ENCODE measurements at places on chromosomes 4 and X. TPM values are rescaled to one million over a fixed set of nuclear protein-coding genes. Genes with fewer than 3 reads are reported as not detected.

PF4V1 gene
- total RNA-seq, result not detected

GRCh38 chrX:53476371-53476770 is 42.2 kb upstream of the HSD17B10 start:
- no peaks in the 10 kb centered on the region for H3K27me3 ChIP-seq
- H3K4me1 ChIP-seq, result no peaks in the 10 kb centered on the region
- H3K36me3 ChIP-seq, result no peaks in the 10 kb centered on the region

GRCh38 chr4:56465599-56466295 is 1.7 kb upstream of the SRP72 start:
- peak overlapping the region; percentile 99 for H3K27ac ChIP-seq
- H3K4me1 ChIP-seq, result peaks cover 20% of the 10 kb centered on the region
- DNase-seq, result peak; percentile 7
- peaks cover 2% of the 10 kb centered on the region for H3K36me3 ChIP-seq

GPR173 gene
- 0.26 TPM for total RNA-seq

SPARCL1 gene
- total RNA-seq, result 0.18 TPM

ZNF182 gene
- total RNA-seq, result 3.9 TPM

DNA sequence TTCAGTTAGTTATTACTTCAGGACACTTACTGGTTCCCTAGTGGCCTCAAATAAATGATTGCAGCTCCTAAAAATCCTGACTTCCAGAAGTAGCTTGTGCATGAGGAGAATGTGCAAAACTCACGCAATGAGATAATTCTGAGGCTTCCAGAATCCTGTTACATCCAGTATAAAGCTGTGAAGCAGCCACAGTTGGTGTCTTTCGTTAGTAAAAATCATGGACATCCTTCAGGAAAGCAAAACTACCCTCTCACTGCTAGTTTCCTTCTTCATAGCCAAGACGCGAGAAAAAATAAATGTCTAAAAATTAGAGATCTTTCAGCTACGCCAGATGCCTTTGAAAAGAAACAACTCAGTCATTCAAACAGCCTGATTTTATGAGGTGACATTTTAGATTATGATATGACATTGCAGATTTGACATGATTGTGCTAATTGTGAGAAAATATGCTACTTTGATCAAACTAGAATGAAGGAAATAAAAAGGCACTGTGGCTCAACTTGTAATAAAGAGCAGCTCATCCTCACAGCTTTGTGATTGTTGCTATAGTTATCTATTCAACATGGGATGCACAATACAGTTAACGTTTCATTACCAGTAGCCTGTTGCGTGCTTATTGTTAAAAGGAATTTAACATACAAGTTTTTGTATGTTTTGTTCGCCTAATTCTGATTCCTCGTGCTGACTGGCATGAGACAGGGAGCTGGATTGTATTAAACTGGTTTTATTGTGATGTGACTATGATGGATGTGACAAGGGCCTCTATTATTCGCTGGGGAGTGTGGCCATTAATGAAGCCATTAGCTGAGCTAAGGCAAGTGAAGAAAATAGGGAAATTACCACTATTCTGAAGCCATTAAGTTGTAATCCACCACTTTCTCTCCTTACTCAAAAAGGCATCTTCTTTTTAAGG is 40.5 kb downstream of the AFF2 start:
- H3K4me1 ChIP-seq, result peaks cover 7% of the 10 kb centered on the region
- no peak overlapping the region for H3K27ac ChIP-seq
- DNase-seq, result no peak
- H3K27me3 ChIP-seq, result no peaks in the 10 kb centered on the region
- H3K36me3 ChIP-seq, result no peaks in the 10 kb centered on the region
- no peak overlapping the region for H3K4me3 ChIP-seq

- no peaks in the 10 kb centered on the region for H3K27me3 ChIP-seq
- DNase-seq, result no peak
- peaks cover 11% of the 10 kb centered on the region for H3K4me1 ChIP-seq
- H3K4me3 ChIP-seq, result no peak overlapping the region
- H3K36me3 ChIP-seq, result no peaks in the 10 kb centered on the region
- H3K27ac ChIP-seq, result no peak overlapping the region
Measured at GRCh38 chr4:122602277-122603142, 18.4 kb downstream of the IL21 start.

- H3K27ac ChIP-seq, result no peak overlapping the region
- no peaks in the 10 kb centered on the region for H3K27me3 ChIP-seq
- no peak for DNase-seq
Measured at GRCh38 chrX:66672106-66672505, 33.2 kb upstream of the EDA2R start.

GRCh38 chrX:113634565-113634964 is 793.9 kb upstream of the AMOT start:
- no peak for DNase-seq
- H3K27ac ChIP-seq, result no peak overlapping the region
- H3K27me3 ChIP-seq, result no peaks in the 10 kb centered on the region
- no peaks in the 10 kb centered on the region for H3K4me1 ChIP-seq
- no peaks in the 10 kb centered on the region for H3K36me3 ChIP-seq

XPNPEP2 gene
- total RNA-seq, result 0.32 TPM

HSD17B13 gene
- total RNA-seq, result 0.14 TPM

- DNase-seq, result no peak
- H3K4me3 ChIP-seq, result no peak overlapping the region
- no peaks in the 10 kb centered on the region for H3K27me3 ChIP-seq
- H3K4me1 ChIP-seq, result no peaks in the 10 kb centered on the region
- H3K27ac ChIP-seq, result no peak overlapping the region
- no peaks in the 10 kb centered on the region for H3K36me3 ChIP-seq
Measured at GRCh38 chr4:73852771-73853170, 325 bp upstream of the PF4V1 start.

GRCh38 chr4:59127743-59128142 is 2017.6 kb upstream of the IGFBP7 start:
- H3K4me1 ChIP-seq, result no peaks in the 10 kb centered on the region
- no peak for DNase-seq
- H3K36me3 ChIP-seq, result no peaks in the 10 kb centered on the region
- no peak overlapping the region for H3K4me3 ChIP-seq
- H3K27ac ChIP-seq, result no peak overlapping the region

DNA sequence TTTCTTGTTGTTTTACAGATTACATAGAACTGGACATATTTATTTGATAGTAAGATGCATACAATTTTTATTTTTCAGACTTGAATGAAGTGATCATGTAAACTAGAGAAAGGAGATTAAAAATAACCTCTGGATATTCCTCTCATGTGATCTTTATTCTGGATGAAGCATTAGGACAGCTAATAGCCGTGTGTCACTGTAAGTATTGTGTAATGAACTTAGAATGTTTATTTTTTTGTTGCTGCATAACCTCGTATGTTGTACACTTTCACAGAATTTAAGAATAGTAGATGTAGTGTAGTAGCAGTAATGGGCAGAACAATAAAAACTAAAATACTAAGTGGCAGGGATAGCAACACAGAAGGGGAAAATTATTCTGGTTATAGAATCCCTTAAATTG is 2094.5 kb upstream of the TENM3 start:
- H3K27me3 ChIP-seq, result no peaks in the 10 kb centered on the region
- no peaks in the 10 kb centered on the region for H3K36me3 ChIP-seq
- no peaks in the 10 kb centered on the region for H3K4me1 ChIP-seq
- H3K4me3 ChIP-seq, result no peak overlapping the region
- no peak overlapping the region for H3K27ac ChIP-seq

HTN1 gene
- total RNA-seq, result not detected

DNA sequence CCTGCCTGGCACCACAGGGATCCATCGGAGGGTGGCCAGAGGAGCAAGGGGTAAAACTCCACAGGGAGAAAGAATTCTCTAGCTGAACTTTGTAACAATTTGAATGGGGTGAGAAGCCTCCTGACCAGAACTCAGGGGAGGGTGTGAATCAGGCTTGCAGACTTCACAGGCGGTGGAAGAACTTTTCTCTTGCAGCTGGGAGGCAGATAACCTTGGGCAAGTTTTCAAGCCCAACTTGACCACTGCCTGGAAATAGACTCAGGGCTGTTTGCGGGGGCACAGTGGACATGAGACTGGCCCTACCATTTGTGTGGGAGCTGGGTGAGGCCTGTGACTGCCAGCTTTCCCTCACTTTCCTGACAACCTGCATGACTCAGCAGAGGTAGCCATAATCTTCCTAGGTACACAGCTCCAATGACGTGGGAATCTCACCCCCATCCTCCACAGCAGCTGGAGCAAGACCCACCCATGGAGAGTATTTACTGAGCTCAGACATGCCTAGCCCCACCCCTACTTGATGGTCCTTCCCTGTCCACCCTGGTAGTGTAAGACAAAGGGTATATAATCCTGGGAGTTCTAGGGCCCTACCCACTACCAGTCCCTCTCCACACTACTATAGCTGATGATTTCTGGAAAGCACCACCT is 210.0 kb upstream of the AGTR2 start:
- no peak overlapping the region for H3K4me3 ChIP-seq
- H3K36me3 ChIP-seq, result no peaks in the 10 kb centered on the region
- no peaks in the 10 kb centered on the region for H3K27me3 ChIP-seq
- no peak for DNase-seq

GRCh38 chr4:117093571-117093970 is 8.2 kb upstream of the TRAM1L1 start:
- DNase-seq, result no peak
- H3K4me1 ChIP-seq, result no peaks in the 10 kb centered on the region
- no peaks in the 10 kb centered on the region for H3K27me3 ChIP-seq
- H3K36me3 ChIP-seq, result no peaks in the 10 kb centered on the region
- no peak overlapping the region for H3K4me3 ChIP-seq

F8A2 gene
- not detected for total RNA-seq

PABPC1L2A gene
- total RNA-seq, result not detected

DNA sequence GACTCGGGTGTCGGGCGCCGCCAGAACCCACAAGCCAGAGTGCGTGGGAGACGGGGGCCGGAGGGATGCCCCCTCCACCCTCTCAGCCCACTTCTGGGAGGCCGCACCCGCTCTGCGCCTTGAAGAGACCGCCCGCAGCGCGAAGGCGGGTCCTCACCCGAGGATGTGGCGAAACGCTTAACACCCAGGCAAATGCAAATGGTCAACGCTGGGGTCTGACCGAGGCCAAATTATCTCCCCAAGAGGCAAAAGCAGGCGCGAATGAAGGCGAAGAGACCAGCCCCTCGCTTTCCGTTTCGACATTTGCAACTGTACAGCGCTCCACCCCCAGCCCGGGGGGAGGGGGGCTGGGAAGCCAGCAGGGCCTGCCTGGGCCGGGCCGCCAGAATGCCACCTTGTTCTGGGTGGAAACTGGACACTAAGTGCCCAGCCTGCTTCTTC is 137.7 kb upstream of the ZIC3 start:
- no peak for DNase-seq
- no peak overlapping the region for H3K4me3 ChIP-seq

ZBTB49 gene
- total RNA-seq, result 3.5 TPM

- no peaks in the 10 kb centered on the region for H3K36me3 ChIP-seq
- H3K4me3 ChIP-seq, result no peak overlapping the region
Measured at GRCh38 chr4:139603576-139604410, 47.8 kb upstream of the SETD7 start.

F11 gene
- not detected for total RNA-seq

DNA sequence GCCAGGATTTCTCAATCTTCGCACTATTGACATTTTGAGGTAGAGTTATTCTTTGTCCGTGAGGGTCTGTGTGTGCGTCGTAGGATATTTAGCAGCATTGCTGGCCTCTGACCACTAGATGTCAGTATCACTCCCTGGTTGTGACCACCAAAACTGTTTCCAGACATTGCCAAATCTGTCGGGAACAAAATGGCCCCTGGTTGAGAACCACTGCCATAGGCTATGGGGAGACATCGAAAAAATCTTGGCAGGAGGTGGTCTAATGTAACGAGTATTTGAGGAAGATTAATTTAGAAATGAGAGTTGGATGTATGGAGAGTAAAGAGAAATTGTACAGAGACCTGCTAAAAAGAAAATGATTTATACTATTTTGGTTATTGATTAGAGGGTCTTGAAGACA is 108.4 kb downstream of the DOCK11 start:
- peak overlapping the region; percentile 25 for H3K27ac ChIP-seq
- no peaks in the 10 kb centered on the region for H3K36me3 ChIP-seq
- DNase-seq, result peak; percentile 56
- no peaks in the 10 kb centered on the region for H3K27me3 ChIP-seq

- no peak overlapping the region for H3K27ac ChIP-seq
- no peaks in the 10 kb centered on the region for H3K36me3 ChIP-seq
- peak; percentile 13 for DNase-seq
- H3K4me3 ChIP-seq, result no peak overlapping the region
- H3K4me1 ChIP-seq, result no peaks in the 10 kb centered on the region
Measured at GRCh38 chrX:147550217-147550616, 361.5 kb upstream of the FMR1 start.

TCEAL3 gene
- 3.3 TPM for total RNA-seq

- no peaks in the 10 kb centered on the region for H3K27me3 ChIP-seq
- peaks cover 10% of the 10 kb centered on the region for H3K36me3 ChIP-seq
- no peak for DNase-seq
Measured at GRCh38 chr4:2954358-2955185, 8.6 kb downstream of the NOP14 start.

RBMXL3 gene
- not detected for total RNA-seq

USP26 gene
- total RNA-seq, result not detected

PLXNA3 gene
- 58.4 TPM for total RNA-seq

DNA sequence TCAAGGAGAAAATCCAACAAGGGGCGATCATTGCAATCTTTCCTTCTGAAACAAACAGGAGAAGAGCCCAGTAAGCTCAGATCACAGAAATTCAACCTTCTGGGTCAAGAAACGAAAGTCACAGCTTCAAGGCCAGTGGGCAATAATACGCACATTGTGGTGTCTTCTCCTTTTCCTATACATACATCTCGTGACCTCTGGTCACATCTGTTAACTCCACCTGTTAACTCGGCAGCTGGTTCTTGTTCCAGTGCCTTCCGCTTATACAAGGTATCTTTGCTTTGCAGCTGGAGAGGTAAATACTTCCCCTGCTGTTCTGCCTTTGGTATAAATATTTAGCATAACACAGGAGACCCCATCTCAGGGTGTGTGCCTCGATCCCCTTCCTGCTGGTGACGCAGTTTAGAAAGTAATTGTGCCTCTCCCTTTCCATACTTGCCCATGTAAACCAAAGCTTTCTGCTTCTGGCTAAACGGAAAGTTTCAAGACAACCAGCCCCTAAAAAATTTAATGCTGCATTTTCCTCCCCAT is 45.0 kb downstream of the CCDC149 start:
- H3K27ac ChIP-seq, result no peak overlapping the region
- no peaks in the 10 kb centered on the region for H3K27me3 ChIP-seq
- H3K36me3 ChIP-seq, result no peaks in the 10 kb centered on the region
- H3K4me1 ChIP-seq, result no peaks in the 10 kb centered on the region

All from Caco-2 (cell line).